Peyer's patch (tissue), 4 donors: ENCODE measurements at places on chromosomes 1 and 21.

GRCh38 chr1:240658312-240658960, 46.5 kb upstream of the GREM2 start:
- no peak for DNase-seq

GRCh38 chr1:156385534-156386031, 16.6 kb downstream of the RHBG start:
- peak; percentile 62 for DNase-seq

- DNase-seq = no peak
Measured at GRCh38 chr1:67404212-67404620, 26.0 kb downstream of the SERBP1 start.

DNA sequence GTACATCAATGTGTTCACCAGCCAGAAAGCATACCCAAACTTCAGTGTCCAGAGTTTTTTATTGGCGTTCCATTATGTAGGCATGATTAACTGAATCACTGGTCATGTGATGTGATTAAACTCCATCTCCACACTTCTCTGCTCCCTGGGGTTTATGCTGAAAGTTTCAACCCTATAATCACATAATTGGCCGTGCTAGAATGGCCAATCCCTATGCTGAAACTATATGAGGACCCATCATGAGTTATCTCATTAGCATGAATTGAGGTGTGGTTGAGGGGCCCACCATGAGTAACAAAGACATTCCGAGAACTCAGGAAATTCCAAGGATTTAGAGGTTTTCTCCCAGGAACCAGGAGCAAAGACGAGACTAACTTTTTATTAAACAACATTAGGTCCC, 31.8 kb upstream of the FBXO28 start:
- no peak for DNase-seq

DNA sequence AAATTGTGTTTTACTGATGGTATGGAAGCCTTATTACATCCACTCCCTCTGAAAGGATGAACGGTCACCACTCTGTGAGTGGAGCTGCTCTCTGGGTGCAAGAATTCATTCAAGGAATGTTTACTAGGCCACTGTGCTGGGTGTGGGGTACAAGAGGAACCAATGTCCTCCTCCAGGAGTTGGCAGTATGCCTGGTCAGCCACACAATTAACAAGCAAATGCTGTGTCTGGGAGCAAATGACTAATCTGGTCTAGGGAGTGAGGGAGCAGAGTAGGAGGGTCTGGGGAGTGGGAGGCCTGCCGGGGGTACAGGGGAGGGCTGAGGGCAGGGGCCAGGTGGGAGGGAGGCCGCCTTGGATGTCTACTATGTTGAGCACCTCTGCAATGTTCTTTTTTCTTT, 27.2 kb upstream of the TDRD10 start:
- DNase-seq = peak; percentile 89
